Stimulated activated CD4-positive, alpha-beta T cell treated with anti-CD3 and anti-CD28 coated beads, Interleukin-12 subunit alpha, Interleukin-12 subunit beta, amount 100 ng/mL, for 4 hours (primary cell): ENCODE measurements at places on chromosomes 6 and 20.

- no peak for DNase-seq
Measured at GRCh38 chr20:36848078-36848660, 27.8 kb upstream of the TLDC2 start.

DNA sequence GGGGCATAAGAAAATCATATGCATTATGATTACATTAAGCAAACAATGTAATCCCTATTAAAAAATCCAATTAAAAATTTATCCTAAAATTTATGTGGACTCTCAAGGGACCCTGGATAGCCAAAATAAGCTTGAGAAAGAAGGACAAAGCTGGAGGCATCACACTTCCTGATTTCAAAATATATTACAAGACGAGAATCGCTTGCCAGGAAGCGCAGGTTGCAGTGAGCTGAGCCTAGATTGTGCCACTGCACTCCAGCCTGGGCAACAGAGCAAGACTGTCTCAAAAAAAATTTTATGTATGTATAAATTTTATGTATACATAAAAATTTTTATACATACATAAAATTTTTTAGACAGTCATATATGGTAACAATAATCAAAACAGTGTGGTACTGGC is 48.5 kb upstream of the GCNT2 start:
- no peak for DNase-seq

GRCh38 chr6:34564181-34564580 is 8.1 kb upstream of the SPDEF start:
- DNase-seq = no peak

GRCh38 chr20:43388268-43389002 is 69.3 kb upstream of the SRSF6 start:
- DNase-seq = no peak

- no peak for DNase-seq
Measured at GRCh38 chr6:3484192-3484591, 27.3 kb upstream of the SLC22A23 start.

GRCh38 chr20:23032056-23032749 is 2.9 kb upstream of the SSTR4 start:
- no peak for DNase-seq

GRCh38 chr6:150764334-150765066 is 101.0 kb upstream of the MTHFD1L start:
- no peak for DNase-seq

DNA sequence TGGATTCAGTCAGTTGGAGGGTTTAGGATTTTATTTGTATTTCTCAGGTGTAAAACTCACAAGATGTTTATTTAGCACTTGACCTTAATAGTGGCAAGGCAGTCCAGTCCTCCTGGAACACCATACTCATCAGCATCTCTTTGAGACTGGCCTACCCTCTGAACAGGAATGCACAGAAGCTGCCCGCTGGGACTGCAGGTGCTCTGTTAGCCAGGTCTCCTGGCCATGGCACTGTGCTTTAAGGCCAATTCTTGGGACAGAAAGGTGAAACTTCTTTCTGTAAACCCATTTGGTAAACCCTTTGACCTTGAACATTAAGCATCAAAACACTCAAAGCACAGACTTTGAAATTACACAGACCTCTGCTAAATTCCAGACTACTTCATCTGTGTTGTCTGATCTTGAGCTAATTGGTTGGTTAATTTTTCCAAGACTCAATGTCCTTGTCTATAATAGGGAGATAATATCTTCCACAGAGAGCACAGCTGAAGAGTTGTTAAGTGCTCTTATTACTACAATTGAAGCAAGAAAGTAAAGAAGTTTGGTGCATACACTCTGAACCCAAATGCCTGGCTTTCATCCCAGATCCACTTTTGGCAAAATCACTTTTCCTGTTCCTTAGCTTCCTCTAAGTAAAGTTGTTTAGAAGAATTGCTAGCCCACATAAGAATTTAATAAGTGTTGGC is 54.9 kb upstream of the NT5E start:
- DNase-seq = no peak

- no peak for DNase-seq
Measured at GRCh38 chr20:57313230-57313629, 16.4 kb upstream of the SPO11 start.

DNA sequence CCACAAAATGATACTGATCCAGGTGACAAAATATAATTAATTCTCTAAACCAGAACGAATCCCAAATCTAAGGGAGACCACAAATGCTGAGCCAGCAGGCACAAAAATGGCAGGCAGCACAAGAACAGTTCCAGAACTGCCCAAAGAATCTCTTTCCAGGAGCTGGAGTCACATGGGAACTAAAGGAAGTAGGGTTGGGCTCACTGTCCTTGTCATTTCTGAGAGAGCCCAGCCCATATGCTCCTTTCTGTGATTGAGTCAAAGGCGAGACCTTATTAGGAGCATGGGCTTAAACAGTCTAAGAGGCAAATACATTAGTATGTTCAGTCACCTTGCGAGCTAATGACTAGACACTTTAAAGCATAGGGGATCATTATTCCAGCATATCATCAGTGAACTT is 327.6 kb upstream of the ARID1B start:
- DNase-seq = no peak

DNA sequence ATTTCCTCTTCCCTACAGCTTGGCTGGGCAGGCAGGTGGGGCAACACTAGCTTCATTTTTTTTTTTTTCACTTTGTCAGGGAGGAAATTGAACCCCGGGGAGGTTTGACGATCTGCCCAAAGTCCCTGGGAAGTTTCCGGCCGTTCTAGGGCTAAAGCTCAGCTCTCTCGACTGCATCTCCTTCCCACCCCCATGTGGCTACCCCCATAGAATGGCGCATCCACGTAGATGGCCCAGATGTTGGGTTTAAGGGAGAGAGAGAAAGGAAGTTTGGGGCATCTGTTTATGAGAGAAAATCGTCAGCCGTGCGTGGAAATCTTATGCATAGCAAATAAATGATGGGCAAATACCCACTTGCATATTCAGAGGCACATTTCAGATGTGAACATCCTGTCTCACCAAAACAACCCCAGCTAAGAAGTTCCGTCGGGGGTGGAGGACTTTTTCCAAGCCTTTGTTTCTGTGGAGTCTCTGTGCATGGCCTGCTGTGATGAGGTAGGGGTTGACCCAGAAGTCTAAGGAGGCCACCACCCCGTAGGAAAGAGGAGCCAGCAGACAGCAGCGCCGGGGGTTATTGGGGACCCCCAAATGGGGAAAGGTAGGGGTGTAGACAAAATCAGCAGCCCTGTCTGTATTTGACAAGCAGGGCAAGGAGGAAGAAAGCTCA is 40.5 kb upstream of the ZNF831 start:
- DNase-seq = peak; percentile 39

- DNase-seq = peak; percentile 14
Measured at GRCh38 chr6:143677891-143678791, at the start of gene PHACTR2. TSS of gene PHACTR2 (plus strand) at chr6:143677965. CDS start at chr6:143678164, 199 bp downstream.

DNA sequence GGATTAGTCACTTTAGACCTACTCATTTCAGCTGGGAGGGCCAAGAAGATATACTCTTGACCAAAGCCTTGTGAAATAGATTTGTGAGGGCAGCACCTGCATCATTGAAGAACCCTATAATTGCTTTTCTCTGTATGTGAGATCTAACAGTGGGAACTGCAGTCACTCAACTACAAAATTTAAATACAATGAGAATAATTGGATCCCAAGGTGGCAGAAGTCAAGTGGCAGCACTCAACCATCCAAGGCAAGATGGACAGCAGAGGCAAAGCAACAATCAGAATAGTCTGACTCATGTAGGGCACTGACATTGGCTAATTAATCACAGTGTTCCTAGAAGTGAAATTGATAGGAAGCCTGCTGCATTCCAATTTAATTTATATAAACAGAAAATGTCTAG is 8.9 kb upstream of the NKAIN2 start:
- DNase-seq = no peak

- no peak for DNase-seq
Measured at GRCh38 chr6:118354641-118355040, 193.5 kb upstream of the PLN start.

DNA sequence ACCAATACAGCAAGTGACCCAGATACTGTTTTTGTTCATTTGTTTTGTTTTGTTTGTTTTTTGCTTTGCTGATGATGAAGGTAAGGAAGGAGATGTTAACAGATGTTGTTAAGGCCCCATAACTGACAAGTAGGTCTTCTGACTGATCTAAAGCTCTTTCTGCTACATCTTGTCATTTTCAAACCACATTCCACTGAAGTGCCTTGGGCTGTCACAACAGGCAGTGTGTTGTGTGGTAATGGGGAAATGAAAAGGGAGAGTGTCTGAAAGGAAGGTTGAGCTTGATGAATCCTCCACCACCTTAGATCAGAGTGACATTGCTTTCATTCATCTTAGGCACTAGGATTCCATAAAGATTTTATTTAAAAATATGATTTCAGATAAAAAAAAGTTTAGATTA is 479.4 kb upstream of the SYNCRIP start:
- DNase-seq = no peak

DNA sequence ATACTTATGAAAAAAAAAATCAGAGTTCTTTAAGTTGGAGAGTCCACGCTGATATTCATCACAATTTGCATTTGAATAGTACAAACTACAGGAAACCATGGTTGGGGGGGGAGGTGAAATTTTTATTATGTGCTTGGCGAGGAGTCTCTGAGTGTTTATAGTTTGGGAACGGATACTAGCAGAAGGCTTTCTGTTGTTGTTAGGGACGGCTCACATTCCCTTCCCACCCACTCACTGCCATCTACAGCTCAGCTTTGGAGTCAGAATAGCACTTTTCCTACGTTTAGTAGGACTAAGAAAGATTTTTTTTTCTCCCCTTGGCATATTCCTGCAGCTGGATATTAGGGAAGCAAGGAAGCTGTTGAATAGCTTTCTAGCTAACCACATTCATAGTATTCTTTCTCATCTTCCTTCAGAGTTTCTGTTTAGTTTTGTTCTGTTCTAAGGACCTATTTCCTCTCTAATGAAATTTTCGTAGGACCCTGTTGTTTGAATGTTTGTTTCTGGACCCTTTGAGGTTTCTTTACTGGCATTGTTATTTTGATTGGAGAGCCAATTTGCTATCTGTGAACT is 235.1 kb upstream of the ZNF217 start:
- no peak for DNase-seq

GRCh38 chr6:45377043-45377553 is 636 bp downstream of the SUPT3H start:
- no peak for DNase-seq

DNA sequence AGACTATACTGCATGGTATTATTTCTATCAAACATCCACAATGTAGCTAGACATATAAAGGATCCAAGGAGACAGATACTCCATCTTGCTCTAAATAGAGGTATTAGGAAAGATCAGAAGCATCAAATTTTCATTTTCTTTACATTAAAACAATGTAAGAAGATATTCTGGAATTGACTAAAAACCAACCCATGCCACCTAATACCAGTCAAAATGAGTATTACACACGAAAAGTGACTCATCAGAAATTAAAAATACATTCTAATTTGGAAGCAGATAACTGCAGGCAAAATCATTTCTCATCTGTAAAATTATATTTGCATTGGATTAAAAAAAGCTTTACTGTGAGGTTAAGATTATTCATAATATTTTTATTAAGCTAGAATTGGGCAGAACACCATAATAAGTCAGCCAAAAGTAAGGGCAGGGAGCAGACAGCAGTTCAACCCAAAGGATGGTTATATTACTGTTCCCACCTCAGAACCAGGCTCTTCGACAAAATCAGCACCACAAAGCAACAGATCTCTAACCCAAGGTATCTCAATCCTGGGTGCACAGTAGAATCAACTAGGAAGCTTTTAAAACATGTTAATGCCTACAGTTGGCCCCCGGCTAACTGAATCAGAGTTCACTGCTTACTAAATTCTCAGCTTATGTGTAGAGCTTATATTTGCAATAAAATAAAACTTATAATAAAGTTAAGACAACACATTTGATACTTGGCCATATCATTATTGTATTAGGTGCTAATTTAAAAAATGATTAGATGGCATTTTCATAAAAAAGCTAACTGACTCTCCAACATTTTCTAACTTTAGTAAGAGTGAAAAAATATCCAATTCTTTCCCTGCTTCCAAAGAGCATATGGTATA is 35.2 kb downstream of the SAMD3 start:
- DNase-seq = no peak

DNA sequence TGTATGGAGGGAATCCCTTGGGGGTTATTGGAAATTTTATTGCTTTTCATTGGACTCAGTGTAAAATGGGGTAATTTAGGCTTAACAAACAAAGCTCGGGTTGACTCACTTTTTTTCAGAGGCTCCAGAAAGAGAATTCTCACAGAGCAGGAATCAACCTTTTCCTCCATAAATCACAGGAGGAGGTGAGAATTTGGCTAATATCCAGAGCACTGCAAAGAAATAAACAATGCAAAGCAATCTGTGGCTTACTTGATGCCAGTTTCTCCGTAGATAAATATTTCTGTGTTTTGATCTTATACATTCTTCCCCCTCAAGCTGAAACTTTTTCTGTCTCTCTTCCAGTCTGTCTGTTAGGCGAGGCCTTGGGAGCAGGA is 176.6 kb downstream of the TSHZ2 start:
- DNase-seq = no peak

GRCh38 chr6:155473741-155474140 is 18.1 kb upstream of the NOX3 start:
- DNase-seq = no peak

DNA sequence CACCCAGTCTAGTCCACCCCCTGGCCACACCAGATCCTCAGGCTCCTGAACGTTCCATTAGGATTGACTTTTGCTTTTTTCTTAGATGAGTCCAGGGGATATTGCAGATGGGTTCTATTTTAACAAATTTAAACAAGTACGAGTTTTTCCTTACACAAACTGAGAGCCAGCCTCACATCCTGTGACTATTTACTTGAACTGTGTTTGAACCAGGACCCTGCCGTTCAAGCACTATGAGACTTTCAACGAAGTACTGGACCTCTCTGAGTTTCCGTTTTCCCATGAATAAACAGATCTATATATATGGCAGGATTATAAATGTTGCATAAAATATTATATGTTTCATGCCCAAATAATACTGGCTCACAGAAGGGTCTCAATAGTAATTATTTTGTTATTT is 1.4 kb upstream of the METTL24 start:
- DNase-seq = no peak

GRCh38 chr6:90940812-90941481 is 354.1 kb upstream of the MAP3K7 start:
- DNase-seq = no peak

DNA sequence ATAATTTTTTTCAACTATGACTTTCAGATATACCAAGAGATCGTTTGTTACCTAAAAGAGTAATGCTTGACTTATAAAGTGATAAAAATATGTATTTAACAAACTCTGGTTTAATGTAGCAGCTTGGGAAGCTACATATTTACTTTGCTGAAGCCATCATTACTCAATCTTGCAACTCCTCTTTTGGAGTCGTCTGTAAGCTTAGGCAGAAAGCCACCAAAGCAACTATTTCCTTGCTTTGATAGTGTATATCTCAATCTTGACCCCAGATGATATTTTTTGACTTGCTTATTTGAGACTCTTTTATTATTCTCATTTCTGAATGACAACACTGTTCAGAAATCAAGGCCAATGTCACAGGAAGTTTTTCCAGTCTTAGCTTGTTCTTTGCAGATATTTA is 183.0 kb downstream of the SAMD5 start:
- no peak for DNase-seq

DNA sequence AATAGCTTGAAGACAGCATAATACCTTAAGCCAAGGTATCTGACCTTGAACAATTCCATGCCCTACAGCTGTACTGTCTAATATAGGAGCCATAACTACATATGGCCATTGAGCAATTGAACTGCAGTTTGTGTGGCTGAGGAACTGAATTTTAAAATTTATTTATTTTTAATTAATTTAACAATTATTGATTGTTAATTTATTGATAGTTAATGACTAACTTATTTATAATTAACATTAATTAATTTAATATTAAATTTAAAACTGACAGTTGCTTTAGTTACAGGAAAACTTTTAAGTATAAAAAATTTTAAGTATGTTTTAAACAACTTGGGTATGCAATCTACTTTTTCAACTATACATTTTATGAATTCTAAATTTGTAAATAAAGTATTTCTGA is 12.3 kb upstream of the MYB start:
- no peak for DNase-seq
